ENCODE measurements at places on chromosomes 2 and 18. TPM values are rescaled to one million over a fixed set of nuclear protein-coding genes. Genes with fewer than 3 reads are reported as not detected.

DNA sequence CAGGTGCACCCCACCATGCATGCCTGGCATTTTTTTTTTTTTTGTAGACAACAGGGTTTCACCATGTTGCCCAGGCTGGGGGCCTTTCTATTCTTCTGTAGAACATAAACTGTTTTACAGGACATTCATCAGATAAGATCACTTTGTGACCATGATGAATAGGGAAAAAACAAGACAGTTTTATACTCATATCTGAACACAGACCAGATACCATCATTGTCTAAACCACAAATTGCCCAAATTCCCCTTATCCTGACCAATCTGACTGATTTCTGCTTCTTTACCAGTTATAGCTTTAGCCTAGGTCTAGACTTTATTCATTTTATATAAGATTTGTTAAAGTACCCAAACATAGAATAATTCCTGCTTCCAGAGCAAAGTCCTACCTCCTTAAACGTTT lies 1699.3 kb upstream of the TMEFF2 start:
- no peak for DNase-seq

- DNase-seq = no peak
Measured at GRCh38 chr2:138335036-138335435, 166.5 kb upstream of the SPOPL start.

The OTOS gene
- total RNA-seq = not detected

GRCh38 chr2:180307096-180307495 lies 300.0 kb upstream of the CWC22 start:
- DNase-seq = no peak

DNA sequence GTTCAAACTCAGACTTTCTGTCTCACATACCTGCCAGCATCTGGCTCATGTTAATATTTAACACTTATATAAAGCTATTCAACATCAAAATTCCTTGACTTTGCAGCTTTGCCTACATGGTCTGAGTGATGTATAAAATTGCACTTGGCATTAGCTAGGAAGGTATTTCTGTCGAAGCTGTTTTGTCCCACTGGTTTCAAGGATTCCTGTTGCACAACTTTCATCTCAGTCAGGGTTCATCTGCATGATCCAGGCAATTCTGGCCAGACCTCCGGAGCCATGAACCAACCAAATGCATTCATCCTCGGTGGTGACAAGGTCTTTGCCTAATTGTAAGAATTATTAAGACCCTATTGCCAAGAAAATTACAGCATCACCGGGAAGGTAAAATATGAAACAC lies 185.4 kb downstream of the ZEB2 start:
- no peak for DNase-seq

DNA sequence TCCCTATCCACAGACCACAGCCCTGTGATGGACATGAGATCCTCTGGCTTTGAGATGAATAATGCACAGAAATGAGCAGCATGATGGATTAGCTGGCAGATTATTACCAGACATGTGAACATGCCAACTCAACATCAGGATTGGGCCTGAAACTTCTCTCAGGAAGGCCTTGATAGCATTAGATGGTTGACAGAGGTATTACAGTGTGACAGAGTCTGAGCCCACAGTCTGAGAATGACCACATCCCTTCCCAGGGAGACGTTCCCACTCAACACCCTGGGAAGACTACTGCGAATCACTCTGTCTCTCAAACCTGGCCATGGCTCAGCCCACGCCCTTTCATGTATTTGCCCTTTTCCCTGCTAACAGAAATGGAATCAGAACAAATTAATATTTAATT lies 66.9 kb downstream of the BCL11A start:
- no peak for DNase-seq

DNA sequence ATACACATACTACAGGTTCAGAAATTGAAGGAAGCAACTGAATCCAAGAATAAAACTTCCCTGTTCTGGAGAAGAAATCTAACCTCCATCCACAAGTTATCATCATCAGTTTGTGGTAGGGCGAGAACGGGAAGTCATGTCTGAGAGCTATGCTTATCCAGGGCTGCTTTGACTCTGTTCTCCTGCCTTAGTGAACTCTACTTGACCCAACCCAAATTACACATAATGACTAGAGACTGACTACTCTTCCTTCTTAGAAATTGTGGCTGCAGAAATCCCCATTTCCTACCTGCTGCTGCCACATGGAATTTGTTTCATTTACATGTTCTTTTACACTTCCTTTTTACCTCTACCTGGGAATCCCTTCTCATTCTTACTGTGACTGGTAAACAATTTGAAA lies 1102.6 kb upstream of the PIK3C3 start:
- DNase-seq = no peak

- DNase-seq = no peak
Measured at GRCh38 chr18:59056706-59057492, 82.8 kb upstream of the SEC11C start.

DNA sequence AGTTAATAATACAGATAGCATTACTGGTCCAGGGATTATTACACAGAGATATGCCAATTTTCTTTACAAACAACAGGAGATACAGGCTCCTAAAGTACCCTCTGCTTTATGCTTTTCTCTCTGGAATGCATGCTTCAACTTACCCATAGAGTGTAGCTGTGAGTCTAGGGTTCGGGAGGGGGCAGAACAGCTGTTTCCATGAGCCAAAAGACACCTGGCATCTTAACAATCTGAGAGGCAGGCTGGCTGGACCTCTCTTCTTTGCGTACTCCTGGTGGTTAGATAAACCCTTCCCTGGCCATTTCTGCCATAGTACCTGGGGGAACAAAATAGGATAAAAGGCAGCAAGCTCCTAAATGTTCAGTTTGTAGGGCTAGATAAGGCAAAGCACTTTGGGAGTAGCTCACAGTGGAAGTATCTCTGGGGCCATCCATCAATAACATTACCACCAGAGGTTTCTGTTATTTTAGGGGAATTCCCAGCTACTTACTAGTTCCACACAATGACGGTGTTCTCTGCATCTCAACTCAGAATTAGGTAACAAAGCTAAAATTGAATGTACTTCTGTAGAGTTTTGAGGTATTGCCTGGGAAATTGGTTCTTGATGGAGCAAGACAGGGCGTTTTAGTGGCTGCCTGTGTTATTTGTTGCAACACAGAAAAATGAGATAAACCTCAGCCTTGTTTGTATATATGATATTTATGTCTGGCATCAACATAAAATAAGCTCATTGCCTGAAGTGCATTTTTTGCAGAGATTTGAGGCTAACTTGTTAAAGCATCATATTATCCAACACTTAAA lies 6.2 kb upstream of the CCDC85A start:
- DNase-seq = no peak

GRCh38 chr18:911025-911424 lies 6.4 kb downstream of the ADCYAP1 start:
- DNase-seq = no peak

The CKAP2L gene
- total RNA-seq = 0.50 TPM

- DNase-seq = no peak
Measured at GRCh38 chr2:171564463-171564862, 42.2 kb downstream of the CYBRD1 start.

DNA sequence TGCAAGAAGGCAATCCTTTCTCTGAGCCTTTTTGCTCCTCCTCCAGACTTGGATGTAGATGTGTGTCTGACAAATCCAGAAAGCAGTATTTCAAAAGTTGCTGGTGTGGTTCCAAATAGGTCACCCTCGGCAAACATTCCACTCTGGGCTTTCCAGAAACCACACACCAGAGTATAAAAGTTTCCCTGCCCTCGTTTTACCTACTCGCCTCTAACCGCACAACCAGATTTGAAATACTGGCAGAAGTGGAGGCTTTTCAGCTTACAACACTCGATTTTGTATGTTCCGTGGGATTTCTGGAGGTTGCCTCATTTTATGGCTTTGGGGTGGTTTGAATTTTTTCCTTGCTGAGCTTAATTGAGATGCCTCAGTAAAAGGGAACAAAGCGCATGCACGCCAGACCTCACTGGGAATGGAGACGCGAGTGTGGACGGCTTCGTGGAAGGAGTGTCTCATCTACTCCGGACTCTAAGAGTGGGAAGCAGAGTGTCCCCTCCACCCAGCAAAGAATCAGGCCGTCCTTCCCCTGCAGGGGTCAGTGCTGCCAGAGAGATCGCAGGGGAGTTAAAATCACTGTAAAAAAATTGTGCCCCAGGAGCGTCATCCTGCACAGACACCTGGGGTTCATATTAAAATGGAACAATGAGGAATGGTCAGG lies 44.0 kb upstream of the RPL31 start:
- no peak for DNase-seq

DNA sequence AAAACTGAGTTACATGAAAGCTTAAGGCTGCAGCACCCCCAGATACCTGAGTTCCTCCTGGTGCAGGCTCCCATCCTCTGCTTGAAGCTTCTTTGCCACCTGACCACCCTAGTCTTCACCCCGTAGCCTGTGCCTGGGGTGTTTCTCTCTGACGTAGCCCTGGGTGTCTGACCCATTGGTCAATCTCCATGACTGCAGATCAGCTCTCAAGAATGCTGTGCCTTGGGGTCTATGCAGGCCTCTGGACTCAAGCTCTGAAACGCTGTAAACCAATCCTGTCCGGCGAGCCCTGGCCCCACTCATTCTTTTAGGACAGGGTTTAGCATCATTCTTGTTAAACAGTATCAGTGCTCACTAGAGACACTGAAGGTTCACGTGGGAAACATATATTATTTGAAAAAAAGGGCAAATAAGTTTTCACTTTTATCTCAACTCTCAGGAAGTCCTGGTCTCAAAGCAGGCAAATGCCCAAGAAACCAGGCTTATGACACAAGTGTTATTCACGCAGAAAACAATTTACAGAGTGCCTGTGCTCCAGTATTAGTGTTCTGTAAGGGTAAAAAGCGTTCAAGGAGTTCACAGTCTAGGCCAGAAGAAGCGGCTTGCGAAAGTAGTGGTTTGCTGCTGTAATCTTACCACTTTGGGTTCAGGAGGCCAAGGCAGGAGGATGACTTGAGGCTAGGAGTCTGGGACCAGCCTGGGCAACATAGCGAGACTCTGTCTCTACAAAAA lies 22.8 kb upstream of the PPP4R1 start:
- DNase-seq = no peak

The PRKAG3 gene
- total RNA-seq = not detected

- no peak for DNase-seq
Measured at GRCh38 chr2:242020196-242021004, 150.9 kb downstream of the RTP5 start.

The CFAP65 gene
- not detected for total RNA-seq

DNA sequence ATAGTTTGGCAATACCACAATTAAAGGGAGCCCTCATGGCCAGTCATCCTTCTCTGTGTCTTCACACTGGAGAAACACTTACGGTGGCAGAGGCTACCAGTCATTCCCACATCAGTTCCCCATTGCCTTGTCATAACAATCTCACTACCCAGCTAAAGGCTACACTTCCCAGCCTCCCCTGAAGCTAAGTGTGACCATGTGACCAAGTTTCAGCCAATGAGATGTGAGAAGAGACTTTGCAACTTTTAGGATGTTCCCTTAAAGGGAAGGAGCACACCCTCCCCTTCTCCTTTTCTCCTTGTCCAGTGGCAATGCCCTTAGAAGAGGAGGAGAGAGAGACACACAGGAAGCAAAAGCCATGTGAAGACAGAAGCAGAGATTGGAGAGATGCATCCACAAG lies 89.0 kb upstream of the RAB12 start:
- no peak for DNase-seq

DNA sequence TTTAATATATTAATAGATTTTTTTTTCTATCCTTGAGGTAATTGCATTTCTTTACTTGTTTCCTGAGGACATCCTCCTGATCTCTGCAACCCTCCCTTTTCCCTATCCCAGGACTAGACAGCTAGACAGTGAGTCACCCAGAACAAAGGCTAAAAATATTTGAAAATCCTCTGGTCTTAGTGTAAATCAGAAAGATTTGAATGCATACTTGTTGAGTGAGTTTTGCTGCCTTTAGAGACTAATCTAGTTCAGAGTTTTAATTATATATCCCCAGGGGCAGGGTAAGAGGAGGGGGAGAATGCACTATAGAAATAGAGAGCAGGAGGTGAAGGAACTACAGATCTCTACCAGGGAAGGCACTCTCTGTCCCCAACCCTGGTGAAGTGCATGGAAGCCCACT lies 202.3 kb upstream of the TCF4 start:
- DNase-seq = no peak

DNA sequence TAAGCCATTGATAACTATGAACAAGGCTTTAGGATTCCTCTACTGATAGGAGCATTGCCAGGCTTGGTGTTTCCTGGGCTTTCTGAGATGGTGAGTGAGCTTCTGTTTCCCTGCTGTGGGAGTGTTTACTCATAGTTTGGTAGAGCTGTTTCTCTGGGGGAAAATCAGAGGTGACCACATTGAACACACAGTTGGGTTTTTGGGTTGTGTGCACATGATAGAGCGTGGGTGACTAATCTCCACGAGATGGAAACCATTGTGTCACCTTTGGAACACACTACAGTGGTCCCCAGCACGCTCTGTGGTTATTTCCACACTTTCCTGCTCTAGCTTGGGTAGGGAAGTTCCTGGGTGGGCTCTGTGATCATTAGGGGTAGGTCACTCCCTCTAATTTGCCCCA lies 5.4 kb downstream of the IL1R1 start:
- DNase-seq = no peak

The SH3YL1 gene
- 61.6 TPM for total RNA-seq

GRCh38 chr2:10400978-10401951 lies 46.9 kb downstream of the ODC1 start:
- DNase-seq = no peak

- DNase-seq = no peak
Measured at GRCh38 chr2:37154785-37155184, 2.0 kb downstream of the EIF2AK2 start.

DNA sequence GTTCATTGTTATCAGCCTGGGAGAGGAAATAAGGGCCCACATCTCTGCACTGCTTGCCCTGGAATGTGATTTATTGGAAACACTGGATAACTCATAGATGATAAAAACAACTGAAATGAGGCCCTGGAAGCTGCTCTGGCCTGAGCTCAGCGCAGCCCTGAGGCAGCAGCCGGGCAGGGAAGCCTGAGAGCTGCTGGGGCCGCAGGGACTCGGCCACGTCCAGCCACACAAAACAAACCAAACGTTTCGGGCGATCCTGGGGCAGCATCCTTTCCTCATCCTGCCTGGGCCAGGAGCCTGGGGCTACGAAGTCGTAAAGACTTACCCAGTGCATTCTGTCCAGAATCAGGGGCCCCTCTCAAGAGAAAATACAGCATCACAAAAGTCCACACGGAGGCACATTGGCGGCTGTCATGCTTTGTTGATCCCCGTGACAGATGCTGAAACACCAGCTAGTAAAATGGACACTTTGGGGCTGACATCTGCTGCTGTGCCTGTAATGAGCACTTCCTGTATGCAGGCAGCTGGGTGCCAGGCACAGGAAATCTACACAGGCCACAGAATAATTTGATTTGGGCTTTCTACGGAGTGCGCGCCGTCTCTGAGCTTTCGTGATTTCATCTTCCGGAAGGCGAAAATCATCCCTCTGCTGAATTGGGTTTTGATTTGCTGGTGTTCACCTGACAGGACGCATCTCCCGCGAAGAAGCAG lies 250.6 kb downstream of the EIPR1 start:
- peak; percentile 12 for DNase-seq

DNA sequence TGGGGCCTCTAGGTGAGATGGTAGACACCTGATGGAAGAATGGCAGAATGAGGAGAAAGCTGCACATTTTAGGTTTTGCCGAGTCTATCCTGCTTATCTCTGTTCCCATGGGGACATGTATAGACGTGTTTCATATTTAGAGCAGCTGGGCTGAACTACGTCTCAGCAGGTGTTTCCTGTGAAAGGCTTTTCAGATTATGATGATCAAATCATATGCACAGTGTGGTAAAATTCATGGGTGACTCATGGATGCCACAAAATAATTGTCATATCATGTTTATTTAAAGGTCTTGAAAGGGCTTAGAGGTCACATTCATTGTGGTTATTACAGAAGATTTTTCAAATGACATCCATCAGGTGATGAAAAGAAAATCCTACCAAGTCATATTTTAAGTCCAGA lies 90.5 kb downstream of the ICOS start:
- DNase-seq = peak; percentile 17

- no peak for DNase-seq
Measured at GRCh38 chr2:163799807-163800206, 64.0 kb upstream of the FIGN start.

Measured in CD8-positive, alpha-beta T cell (primary cell).